ENCODE measurements at places on chromosomes 7 and 10. TPM values are rescaled to one million over a fixed set of nuclear protein-coding genes. Genes with fewer than 3 reads are reported as not detected.

DNA sequence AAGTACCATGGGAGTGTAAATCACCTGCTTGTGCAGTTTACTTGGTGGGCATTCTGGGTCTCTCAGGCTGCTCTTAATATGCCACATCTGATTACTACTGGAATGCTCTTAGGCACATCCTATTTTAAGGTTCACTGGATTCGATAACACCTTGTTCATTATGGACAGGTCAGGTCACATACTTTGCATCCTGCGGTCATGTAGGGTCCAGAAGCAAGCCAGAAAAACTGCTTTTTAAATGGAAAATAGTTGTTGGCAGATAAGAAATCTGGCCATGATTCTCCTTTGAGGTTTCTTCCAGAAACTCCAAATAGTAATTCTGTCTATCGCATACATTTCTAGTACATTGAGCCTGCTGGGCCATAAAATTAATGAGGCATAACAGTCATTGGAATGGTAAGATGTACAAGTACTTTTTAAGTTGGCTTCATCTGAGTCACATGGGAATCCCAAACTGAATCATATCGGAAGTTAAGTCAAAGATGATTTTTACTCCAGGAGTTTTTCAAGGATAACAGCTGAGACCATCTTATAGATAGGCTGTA lies 371.9 kb downstream of the LRRTM3 start:
- H3K4me1 ChIP-seq: no peaks in the 10 kb centered on the region
- H3K4me3 ChIP-seq: no peak overlapping the region
- no peak for DNase-seq
- H3K36me3 ChIP-seq: no peaks in the 10 kb centered on the region
- H3K27me3 ChIP-seq: no peaks in the 10 kb centered on the region

- no peak overlapping the region for H3K4me3 ChIP-seq
- H3K27ac ChIP-seq: no peak overlapping the region
- no peaks in the 10 kb centered on the region for H3K27me3 ChIP-seq
- no peaks in the 10 kb centered on the region for H3K4me1 ChIP-seq
- no peak for DNase-seq
- H3K36me3 ChIP-seq: no peaks in the 10 kb centered on the region
These were observed 489.9 kb downstream of the XPNPEP1 start for GRCh38 chr10:109433434-109433833.

DNA sequence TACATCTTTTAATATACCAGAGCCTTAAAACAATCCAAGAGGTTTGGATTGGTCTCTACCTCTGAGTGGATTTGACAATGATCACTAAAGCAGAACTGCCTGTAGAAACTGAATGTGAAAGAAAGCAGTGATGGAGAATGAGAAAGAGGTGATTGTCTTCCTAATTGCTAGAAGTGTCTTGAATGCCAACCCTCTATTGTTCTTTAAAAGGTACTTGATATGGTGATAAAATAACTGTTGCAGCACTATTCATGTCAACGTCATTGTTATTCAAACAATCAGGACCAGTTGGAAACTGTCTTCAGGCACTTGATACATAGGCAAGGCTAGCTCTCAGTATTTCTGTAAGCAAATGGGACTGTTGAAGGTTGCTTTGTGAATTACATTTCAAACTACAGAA lies 47.9 kb upstream of the ITPRID1 start:
- no peaks in the 10 kb centered on the region for H3K4me1 ChIP-seq
- no peak overlapping the region for H3K27ac ChIP-seq
- H3K36me3 ChIP-seq: no peaks in the 10 kb centered on the region
- H3K4me3 ChIP-seq: no peak overlapping the region
- no peaks in the 10 kb centered on the region for H3K27me3 ChIP-seq
- DNase-seq: no peak

- no peak overlapping the region for H3K27ac ChIP-seq
- no peaks in the 10 kb centered on the region for H3K36me3 ChIP-seq
These were observed 42.5 kb upstream of the KMT2E start for GRCh38 chr7:104971290-104972071.

GRCh38 chr10:59957975-59958374 lies 51.6 kb upstream of the CCDC6 start:
- H3K4me3 ChIP-seq: no peak overlapping the region
- H3K27ac ChIP-seq: no peak overlapping the region
- H3K27me3 ChIP-seq: no peaks in the 10 kb centered on the region

- no peaks in the 10 kb centered on the region for H3K4me1 ChIP-seq
- H3K36me3 ChIP-seq: peaks cover 59% of the 10 kb centered on the region
- no peaks in the 10 kb centered on the region for H3K27me3 ChIP-seq
These were observed 71.4 kb downstream of the WDR37 start for GRCh38 chr10:1127629-1128028.

PRR15 gene
- not detected for total RNA-seq

GRCh38 chr7:149685455-149685854 lies 87.9 kb downstream of the ZNF467 start:
- H3K27me3 ChIP-seq: peaks cover 10% of the 10 kb centered on the region
- no peaks in the 10 kb centered on the region for H3K36me3 ChIP-seq
- no peak for DNase-seq
- no peak overlapping the region for H3K27ac ChIP-seq
- H3K4me3 ChIP-seq: no peak overlapping the region

CPVL gene
- 1.0 TPM for total RNA-seq

GRCh38 chr10:98316661-98317060 lies 48.7 kb upstream of the LOXL4 start:
- no peak overlapping the region for H3K4me3 ChIP-seq
- no peaks in the 10 kb centered on the region for H3K36me3 ChIP-seq
- no peaks in the 10 kb centered on the region for H3K27me3 ChIP-seq
- H3K27ac ChIP-seq: no peak overlapping the region

GRCh38 chr7:113628948-113629847 lies 289.6 kb downstream of the PPP1R3A start:
- H3K4me3 ChIP-seq: no peak overlapping the region
- no peaks in the 10 kb centered on the region for H3K36me3 ChIP-seq
- no peak for DNase-seq
- no peaks in the 10 kb centered on the region for H3K27me3 ChIP-seq
- no peaks in the 10 kb centered on the region for H3K4me1 ChIP-seq
- H3K27ac ChIP-seq: no peak overlapping the region

DNA sequence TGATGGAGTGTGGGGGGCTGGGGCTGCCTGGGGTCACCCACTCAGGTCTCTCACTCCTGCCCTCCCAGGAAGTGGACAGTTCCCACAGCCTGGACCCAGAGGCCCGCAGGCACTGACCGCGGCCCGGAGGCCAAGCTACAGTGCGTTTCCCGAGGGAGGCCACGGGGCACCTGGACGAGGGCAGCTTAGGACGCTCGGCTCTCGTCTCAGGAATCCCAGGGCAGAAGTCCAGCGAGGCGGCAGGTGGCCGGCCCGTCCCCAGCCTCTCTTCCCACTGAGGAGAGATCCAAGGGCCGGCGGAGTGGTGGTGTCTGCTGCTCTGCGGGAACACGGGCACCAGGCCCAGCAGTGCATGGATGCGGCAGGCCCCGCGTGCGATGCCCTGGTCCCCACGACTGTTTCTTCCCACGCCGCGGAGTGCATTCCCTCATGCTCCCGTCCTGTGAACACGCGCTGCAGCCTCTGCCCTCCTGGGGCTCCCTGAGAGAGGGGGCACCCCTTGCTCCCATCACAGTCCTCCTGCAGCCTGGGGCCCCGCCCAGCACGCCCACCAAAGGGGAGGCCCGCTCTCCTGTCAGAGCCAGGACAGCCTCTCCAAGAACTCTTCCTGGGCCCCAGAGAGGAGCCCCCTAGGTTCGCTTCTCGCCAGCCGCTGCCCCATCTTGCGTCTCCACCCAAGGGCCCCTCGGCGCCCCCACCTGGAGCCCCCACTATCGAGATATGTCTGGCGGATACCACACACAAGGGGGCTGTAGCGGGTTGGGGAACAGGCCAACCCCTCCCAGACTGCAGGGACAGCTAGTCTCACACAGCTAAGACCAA lies 24.3 kb upstream of the GPR146 start:
- H3K27me3 ChIP-seq: no peaks in the 10 kb centered on the region
- H3K36me3 ChIP-seq: no peaks in the 10 kb centered on the region
- no peak for DNase-seq
- H3K4me1 ChIP-seq: no peaks in the 10 kb centered on the region
- H3K4me3 ChIP-seq: no peak overlapping the region
- no peak overlapping the region for H3K27ac ChIP-seq

DNA sequence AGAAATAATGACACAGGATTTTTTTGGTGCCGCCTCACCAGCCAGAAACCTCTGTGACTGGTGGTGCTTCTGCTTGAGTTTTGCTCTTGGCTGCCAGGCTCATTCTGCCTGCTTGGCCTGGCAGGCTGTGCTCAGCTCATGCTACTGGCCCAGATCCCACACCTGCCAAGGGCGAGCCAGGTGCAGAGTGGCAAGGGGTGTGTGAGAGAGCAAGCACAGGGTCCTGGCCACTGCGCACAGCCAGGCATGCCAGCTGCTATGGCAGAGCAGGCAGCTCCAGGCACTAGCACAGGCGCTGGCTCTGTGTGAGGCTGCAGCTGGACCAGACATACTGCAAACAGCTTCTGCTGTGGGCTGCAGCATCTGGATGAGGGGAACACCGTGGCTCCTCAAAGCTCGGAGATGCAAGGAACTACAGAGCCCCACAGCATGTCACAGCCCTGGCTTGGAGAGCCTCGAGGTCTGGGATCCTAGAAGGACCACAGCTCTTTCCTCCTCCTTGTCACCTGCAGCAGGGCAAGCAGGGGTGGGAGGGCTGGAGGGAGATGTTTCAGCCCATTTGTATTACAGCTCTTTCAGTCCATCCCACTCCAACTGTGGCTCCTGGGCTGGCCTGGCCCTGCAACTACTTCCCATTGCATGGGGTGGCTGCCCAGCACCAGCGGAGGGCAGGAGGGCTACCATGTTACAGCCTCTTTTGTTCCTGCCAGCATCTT lies 313.4 kb upstream of the SEMA3C start:
- no peaks in the 10 kb centered on the region for H3K27me3 ChIP-seq
- H3K36me3 ChIP-seq: no peaks in the 10 kb centered on the region
- H3K4me3 ChIP-seq: no peak overlapping the region
- H3K27ac ChIP-seq: no peak overlapping the region

EPO gene
- 0.22 TPM for total RNA-seq

ITGA8 gene
- not detected for total RNA-seq

SORBS1 gene
- 0.92 TPM for total RNA-seq

- H3K4me3 ChIP-seq: no peak overlapping the region
- peaks cover 21% of the 10 kb centered on the region for H3K4me1 ChIP-seq
- no peak for DNase-seq
- no peaks in the 10 kb centered on the region for H3K36me3 ChIP-seq
- no peaks in the 10 kb centered on the region for H3K27me3 ChIP-seq
These were observed 7.3 kb upstream of the ZNF22 start for GRCh38 chr10:44993226-44993921.

- no peaks in the 10 kb centered on the region for H3K4me1 ChIP-seq
- no peaks in the 10 kb centered on the region for H3K27me3 ChIP-seq
- no peak overlapping the region for H3K27ac ChIP-seq
These were observed 89.0 kb upstream of the FGFR2 start for GRCh38 chr10:121687095-121687813.

- no peak for DNase-seq
- no peaks in the 10 kb centered on the region for H3K36me3 ChIP-seq
- H3K27me3 ChIP-seq: no peaks in the 10 kb centered on the region
These were observed 53.9 kb upstream of the RAB18 start for GRCh38 chr10:27450225-27450624.

- DNase-seq: no peak
- no peak overlapping the region for H3K4me3 ChIP-seq
- H3K27me3 ChIP-seq: no peaks in the 10 kb centered on the region
- H3K27ac ChIP-seq: no peak overlapping the region
These were observed 29.3 kb downstream of the RHOBTB1 start for GRCh38 chr10:60914690-60915141.

DNA sequence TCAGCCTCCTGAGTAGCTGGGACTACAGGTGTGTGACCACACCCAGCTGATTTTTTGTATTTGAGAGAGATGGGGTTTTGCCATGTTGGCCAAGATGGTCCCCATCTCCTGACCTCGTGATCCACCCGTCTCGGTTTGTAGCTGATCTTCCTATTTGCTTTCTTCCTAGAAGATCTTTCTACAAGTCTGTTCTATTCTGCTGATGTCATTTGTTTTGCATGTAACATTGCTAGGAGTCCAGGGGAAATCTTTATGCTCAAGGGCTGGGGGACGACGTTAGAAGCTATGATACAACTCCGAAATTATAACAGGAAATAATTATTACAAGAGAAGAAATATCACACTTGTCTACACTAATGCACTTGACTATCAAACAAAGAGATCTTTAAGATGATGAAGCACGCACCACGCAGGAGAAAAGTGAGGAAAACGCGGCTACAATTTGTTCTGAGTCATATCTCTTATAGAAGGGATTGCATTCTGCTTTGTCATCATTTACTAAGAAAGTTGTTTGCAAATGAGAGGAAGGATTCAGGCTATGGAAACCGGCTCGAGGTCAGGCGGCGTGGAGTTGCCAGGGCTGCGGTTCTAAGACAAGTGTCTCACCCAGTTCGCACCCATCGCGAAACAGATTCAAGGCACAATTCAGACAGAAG lies 103.0 kb upstream of the CARD11 start:
- DNase-seq: no peak
- H3K4me3 ChIP-seq: no peak overlapping the region
- no peaks in the 10 kb centered on the region for H3K36me3 ChIP-seq
- no peak overlapping the region for H3K27ac ChIP-seq
- H3K27me3 ChIP-seq: no peaks in the 10 kb centered on the region
- H3K4me1 ChIP-seq: no peaks in the 10 kb centered on the region

HECW1 gene
- total RNA-seq: not detected

DNA sequence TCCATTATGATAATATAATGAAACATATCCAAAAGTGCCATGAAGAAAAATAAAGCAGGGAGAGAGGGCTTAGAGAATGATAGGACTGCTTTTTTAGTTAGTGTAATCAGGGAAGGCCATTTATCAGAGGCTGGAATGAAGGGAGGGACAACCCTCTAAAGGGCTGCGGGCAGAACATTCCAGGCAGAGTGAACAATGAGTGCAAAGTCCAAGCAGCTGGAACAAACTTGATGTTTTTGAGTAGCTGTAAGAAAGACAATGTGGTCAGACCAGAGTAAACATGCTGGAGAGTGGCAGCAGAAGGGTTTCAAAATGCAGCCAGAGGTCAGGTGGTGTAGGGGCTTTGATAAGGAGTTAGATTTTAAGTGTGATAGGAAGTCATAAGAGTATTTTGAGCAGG lies 65.6 kb upstream of the CCDC6 start:
- no peak for DNase-seq
- H3K27me3 ChIP-seq: no peaks in the 10 kb centered on the region
- no peak overlapping the region for H3K4me3 ChIP-seq
- H3K4me1 ChIP-seq: no peaks in the 10 kb centered on the region

CFAP69 gene
- 0.81 TPM for total RNA-seq

SLC13A4 gene
- not detected for total RNA-seq

GRCh38 chr10:93357680-93358079 lies 124.5 kb downstream of the MYOF start:
- H3K4me1 ChIP-seq: no peaks in the 10 kb centered on the region
- H3K27me3 ChIP-seq: no peaks in the 10 kb centered on the region
- no peak overlapping the region for H3K27ac ChIP-seq
- no peak overlapping the region for H3K4me3 ChIP-seq
- no peak for DNase-seq
- no peaks in the 10 kb centered on the region for H3K36me3 ChIP-seq

PNLIPRP1 gene
- not detected for total RNA-seq

DNA sequence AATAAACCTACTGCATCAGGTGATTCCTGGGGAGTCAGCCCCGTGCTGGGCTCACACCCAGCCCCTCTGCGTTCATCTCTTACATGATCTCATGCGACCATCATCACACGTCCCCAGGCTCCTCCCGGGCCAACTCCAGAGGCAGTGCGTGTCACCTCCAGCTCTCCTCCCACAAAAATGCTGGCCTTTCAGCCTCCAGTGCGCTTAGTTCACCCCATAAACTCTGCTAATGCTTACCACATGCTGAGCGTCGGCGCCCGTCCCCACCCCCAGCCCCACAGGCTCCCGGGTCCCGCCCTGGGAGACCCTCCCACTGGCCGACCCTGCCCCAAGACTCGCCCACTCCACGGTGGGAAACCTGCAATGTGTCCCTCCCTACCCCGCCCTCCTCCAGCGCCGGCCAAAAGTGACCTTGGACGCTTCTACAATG lies 816 bp upstream of the SDK1 start:
- H3K36me3 ChIP-seq: no peaks in the 10 kb centered on the region
- no peak for DNase-seq
- H3K27ac ChIP-seq: no peak overlapping the region
- no peak overlapping the region for H3K4me3 ChIP-seq
- H3K4me1 ChIP-seq: peaks cover 10% of the 10 kb centered on the region

Measured in CD8-positive, alpha-beta memory T cell (primary cell).